Vagina (tissue), 2 donors: ENCODE measurements at places on chromosomes 16 and 17.

- H3K4me1 ChIP-seq = peaks cover 74% of the 10 kb centered on the region
- peak overlapping the region; percentile 89 for H3K4me3 ChIP-seq
- H3K27ac ChIP-seq = peak overlapping the region; percentile 100
- H3K27me3 ChIP-seq = no peaks in the 10 kb centered on the region
- no peak for DNase-seq
- H3K36me3 ChIP-seq = no peaks in the 10 kb centered on the region
Measured at GRCh38 chr17:7477392-7478275, 1.8 kb downstream of the ZBTB4 start.

DNA sequence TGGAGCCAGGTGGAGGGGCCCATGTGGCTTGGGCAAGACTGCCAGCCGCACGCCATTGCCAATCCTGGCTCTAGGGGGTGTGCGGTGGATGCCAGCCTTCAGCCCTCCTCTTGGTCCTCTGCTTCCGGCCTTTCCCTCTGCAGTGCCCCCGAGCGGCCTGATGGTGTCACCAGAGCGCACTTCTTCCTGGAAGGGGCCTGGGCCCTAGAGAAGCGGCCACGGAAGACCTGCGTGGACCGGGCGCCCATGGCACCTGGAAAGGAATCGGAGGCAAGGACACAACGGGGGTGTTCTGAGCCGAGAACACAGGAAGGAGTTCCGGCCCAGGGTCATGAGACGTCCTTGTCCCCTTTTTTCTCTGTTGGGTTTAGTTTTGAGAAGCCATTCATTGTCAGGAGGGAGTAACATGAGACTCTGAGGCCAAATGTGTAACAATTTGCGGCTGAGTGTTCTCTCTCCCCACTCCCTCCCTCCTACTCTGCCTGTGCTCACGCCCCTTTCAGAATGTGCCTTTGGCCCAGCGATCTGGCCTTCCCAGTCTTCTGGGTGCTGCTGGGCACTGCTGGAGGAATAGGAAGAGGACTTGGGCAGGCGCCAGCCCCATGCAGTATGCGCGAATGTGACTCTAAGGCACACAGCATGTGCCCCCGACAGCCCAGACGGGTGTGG is 92.8 kb downstream of the IRX3 start:
- peak overlapping the region; percentile 35 for H3K4me3 ChIP-seq
- no peaks in the 10 kb centered on the region for H3K36me3 ChIP-seq
- peak overlapping the region; percentile 64 for H3K27ac ChIP-seq
- H3K27me3 ChIP-seq = no peaks in the 10 kb centered on the region

GRCh38 chr17:50952889-50953288 is 86.7 kb upstream of the TOB1 start:
- H3K4me1 ChIP-seq = peaks cover 72% of the 10 kb centered on the region
- DNase-seq = no peak
- peak overlapping the region; percentile 93 for H3K27ac ChIP-seq

DNA sequence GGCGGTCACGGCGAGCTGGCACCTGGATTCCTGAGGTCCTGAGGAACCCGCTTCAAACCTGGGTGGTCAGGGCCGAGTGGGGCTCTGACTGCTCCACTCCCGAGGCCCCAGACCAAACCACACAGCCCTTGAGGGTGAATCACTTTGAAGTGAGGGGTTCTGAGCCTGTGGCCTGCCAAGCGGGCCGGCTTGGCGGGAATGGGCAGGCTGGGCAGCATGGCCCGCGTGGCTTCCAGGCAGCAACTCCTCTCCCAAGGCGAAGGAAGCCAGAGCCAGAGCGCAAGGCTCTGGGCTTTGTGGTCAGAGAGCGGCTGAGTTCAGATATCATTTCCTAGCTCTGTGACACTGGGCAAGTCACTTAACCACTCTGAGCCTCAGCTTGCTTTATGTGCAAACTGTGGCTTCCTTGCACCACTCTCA is 42.7 kb downstream of the CMIP start:
- H3K27ac ChIP-seq = peak overlapping the region; percentile 33
- peaks cover 97% of the 10 kb centered on the region for H3K4me1 ChIP-seq
- no peaks in the 10 kb centered on the region for H3K27me3 ChIP-seq
- DNase-seq = no peak

GRCh38 chr17:57379237-57379894 is 123.0 kb downstream of the MSI2 start:
- H3K27ac ChIP-seq = no peak overlapping the region
- no peaks in the 10 kb centered on the region for H3K36me3 ChIP-seq
- H3K4me1 ChIP-seq = no peaks in the 10 kb centered on the region
- H3K27me3 ChIP-seq = no peaks in the 10 kb centered on the region

- H3K4me1 ChIP-seq = no peaks in the 10 kb centered on the region
- H3K4me3 ChIP-seq = peak within 1 kb of the TSS; percentile 44
- no peak for DNase-seq
- no peaks in the 10 kb centered on the region for H3K36me3 ChIP-seq
- H3K27ac ChIP-seq = no peak within 1 kb of the TSS
Measured at GRCh38 chr16:10817963-10818941, at the start of gene TVP23A. Gene TVP23A (minus strand): TSS chr16:10818794. CDS start chr16:10818493, 301 bp downstream.

- no peaks in the 10 kb centered on the region for H3K27me3 ChIP-seq
- no peak for DNase-seq
- no peak overlapping the region for H3K4me3 ChIP-seq
- peaks cover 5% of the 10 kb centered on the region for H3K36me3 ChIP-seq
- H3K27ac ChIP-seq = no peak overlapping the region
- H3K4me1 ChIP-seq = no peaks in the 10 kb centered on the region
Measured at GRCh38 chr17:67109111-67109510, 64.8 kb downstream of the CACNG1 start.

GRCh38 chr17:82926716-82927115 is 86.9 kb upstream of the ZNF750 start:
- H3K27me3 ChIP-seq = no peaks in the 10 kb centered on the region
- no peak for DNase-seq
- H3K27ac ChIP-seq = no peak overlapping the region
- H3K4me1 ChIP-seq = no peaks in the 10 kb centered on the region

- peaks cover 39% of the 10 kb centered on the region for H3K4me1 ChIP-seq
- H3K36me3 ChIP-seq = peaks cover 8% of the 10 kb centered on the region
- peak overlapping the region; percentile 45 for H3K4me3 ChIP-seq
- peak overlapping the region; percentile 27 for H3K27ac ChIP-seq
- DNase-seq = no peak
Measured at GRCh38 chr17:50469208-50469605, 527 bp upstream of the CHAD start.

GRCh38 chr16:65113441-65113840 is 8.4 kb downstream of the CDH11 start:
- H3K27ac ChIP-seq = no peak overlapping the region
- peaks cover 46% of the 10 kb centered on the region for H3K4me1 ChIP-seq
- no peaks in the 10 kb centered on the region for H3K36me3 ChIP-seq
- H3K4me3 ChIP-seq = no peak overlapping the region
- H3K27me3 ChIP-seq = no peaks in the 10 kb centered on the region

- H3K4me3 ChIP-seq = no peak overlapping the region
- no peaks in the 10 kb centered on the region for H3K4me1 ChIP-seq
- no peaks in the 10 kb centered on the region for H3K36me3 ChIP-seq
- no peaks in the 10 kb centered on the region for H3K27me3 ChIP-seq
Measured at GRCh38 chr17:67557052-67557845, 160.5 kb upstream of the NOL11 start.

GRCh38 chr16:11524098-11524760 is 62.5 kb downstream of the LITAF start:
- no peak for DNase-seq
- H3K27ac ChIP-seq = no peak overlapping the region
- no peak overlapping the region for H3K4me3 ChIP-seq

DNA sequence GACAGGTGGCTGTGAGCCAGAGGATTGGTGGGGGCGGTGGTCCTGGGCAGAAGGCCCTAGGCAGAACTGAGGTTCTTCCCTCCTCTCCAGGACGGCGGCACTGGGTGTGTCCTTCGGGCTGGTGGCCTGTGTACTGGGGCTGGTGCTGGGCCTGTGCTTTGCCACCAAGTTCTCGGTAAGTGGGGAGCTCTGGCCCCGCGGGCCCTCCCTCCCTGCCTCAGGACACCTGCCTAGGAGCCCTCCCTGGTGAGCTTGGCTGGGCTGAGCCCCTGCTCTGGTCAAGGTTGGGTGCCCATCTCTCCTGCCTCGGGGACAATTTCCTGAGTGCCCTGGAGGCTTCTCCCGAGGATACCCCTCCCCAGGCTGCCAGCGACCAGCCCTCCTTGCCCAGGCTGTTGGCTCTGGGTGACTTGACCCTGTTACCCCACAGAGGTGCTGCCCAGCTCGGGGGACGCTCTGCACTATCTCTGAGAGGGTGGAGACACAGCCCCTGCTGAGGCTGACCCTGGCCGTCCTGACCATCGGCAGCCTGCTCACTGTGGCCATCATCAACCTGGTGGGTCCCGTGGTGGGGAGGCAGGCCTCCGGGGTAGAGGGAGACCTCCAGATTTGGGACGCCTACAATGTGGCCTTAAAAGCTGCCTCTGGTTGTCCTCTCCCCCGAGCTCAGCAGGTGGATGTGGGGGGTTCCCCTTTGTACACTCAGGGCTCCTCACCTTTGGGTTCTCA is 42.0 kb downstream of the ADCY7 start:
- DNase-seq = peak; percentile 93
- no peaks in the 10 kb centered on the region for H3K27me3 ChIP-seq
- H3K27ac ChIP-seq = no peak overlapping the region
- peaks cover 11% of the 10 kb centered on the region for H3K36me3 ChIP-seq

DNA sequence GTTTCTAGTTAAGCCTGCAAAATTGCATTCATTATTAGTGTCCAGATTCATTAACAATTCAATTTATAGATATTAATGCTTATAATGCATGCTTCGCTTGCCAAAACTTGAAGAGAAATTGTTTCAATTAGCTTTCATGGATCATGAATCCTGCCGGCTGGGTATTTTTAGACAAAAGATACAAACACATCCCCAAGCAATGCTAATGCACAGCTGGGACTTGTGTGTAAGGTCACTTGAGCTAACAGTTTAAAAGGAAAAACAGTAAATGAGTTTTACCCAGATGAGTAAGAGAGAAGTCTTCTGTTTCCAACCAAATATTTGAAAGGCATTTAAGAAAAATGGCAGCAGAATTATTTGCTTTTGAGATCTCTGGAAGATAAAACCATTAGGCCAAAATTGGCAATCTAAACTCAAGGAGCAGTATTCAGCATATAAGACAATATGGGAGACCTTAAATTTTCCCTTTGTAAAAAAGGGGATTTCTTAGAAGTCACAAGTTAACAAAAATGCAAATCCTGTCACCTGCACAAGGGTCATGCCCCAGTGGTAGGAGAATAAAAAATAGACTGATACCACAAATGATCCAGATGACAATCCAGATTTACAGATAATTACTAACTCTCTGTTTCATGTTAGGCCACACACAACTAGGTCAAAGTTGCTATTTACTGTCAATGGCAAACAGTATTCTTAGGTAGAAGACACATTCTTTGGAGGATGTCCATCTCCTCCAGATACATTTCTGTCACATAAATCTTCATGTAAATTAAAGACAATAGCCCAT is 418.4 kb upstream of the PMFBP1 start:
- DNase-seq = no peak
- H3K4me3 ChIP-seq = no peak overlapping the region
- no peak overlapping the region for H3K27ac ChIP-seq
- H3K36me3 ChIP-seq = no peaks in the 10 kb centered on the region
- H3K27me3 ChIP-seq = no peaks in the 10 kb centered on the region
- H3K4me1 ChIP-seq = no peaks in the 10 kb centered on the region

DNA sequence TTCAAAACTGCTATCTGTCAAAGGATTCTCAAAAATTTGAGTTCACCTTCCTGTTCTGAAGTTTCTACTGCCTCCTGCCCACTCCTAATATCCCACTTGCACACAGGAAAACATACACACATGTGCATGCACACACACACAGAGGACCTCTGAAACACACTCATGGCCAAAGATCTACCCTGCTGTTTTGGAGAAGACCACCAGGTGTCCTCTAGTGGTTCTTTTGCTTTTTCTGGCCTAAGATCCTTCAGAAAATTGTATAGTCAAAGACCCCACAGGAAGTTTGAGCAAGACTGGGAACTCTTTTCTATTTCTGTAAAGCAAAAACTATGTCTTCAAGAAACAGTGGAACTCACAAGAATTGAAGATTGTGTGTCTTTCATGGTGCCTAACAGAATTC is 90.2 kb downstream of the CDH8 start:
- H3K4me3 ChIP-seq = no peak overlapping the region
- no peaks in the 10 kb centered on the region for H3K36me3 ChIP-seq
- DNase-seq = no peak
- no peak overlapping the region for H3K27ac ChIP-seq

- H3K27me3 ChIP-seq = no peaks in the 10 kb centered on the region
- peaks cover 9% of the 10 kb centered on the region for H3K4me1 ChIP-seq
- no peak for DNase-seq
Measured at GRCh38 chr16:87570938-87571867, 31.1 kb upstream of the JPH3 start.

- no peak overlapping the region for H3K27ac ChIP-seq
- H3K4me3 ChIP-seq = no peak overlapping the region
- no peaks in the 10 kb centered on the region for H3K4me1 ChIP-seq
- no peaks in the 10 kb centered on the region for H3K27me3 ChIP-seq
- H3K36me3 ChIP-seq = no peaks in the 10 kb centered on the region
Measured at GRCh38 chr16:75764154-75764768, 38.0 kb upstream of the CPHXL start.

- no peaks in the 10 kb centered on the region for H3K36me3 ChIP-seq
- DNase-seq = no peak
- H3K4me3 ChIP-seq = no peak overlapping the region
Measured at GRCh38 chr17:20128036-20128667, 119.0 kb downstream of the SPECC1 start.

GRCh38 chr16:73183611-73184092 is 135.7 kb upstream of the ZFHX3 start:
- DNase-seq = no peak
- H3K4me3 ChIP-seq = no peak overlapping the region
- no peaks in the 10 kb centered on the region for H3K27me3 ChIP-seq
- peaks cover 21% of the 10 kb centered on the region for H3K4me1 ChIP-seq
- no peaks in the 10 kb centered on the region for H3K36me3 ChIP-seq

DNA sequence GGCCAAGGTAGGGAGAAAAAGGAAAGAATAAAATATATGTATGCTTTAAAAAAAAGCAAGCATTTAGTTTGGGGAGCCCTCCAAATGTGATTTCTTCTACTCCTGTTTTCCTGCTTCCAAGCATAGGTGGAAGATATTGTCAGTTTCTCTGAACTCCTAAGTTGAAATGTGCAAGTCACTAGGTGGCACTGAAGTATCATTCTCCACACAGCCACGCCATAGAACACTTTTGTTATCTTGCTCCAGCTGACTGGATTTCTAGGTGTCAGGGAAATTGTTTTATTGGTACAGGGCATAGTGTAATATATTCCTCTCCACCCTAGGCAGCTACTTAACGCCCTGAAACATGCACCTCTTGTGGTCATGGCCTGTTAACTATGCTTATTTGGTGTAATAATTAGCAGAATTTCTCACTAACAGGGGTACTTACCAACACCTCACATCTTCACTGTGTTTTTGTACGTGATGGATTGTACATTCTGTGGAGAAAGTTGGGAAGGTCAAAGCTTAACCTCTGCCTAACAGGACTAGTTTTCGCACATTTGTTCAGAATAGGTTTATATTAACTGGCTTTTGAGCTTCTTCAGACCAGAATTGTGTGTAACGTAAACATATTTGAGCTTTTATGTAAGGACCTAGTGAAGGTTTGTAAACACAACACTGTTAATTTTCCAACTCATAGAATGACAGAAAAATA is 69.3 kb downstream of the FTO start:
- no peaks in the 10 kb centered on the region for H3K27me3 ChIP-seq
- H3K27ac ChIP-seq = peak overlapping the region; percentile 10
- H3K4me1 ChIP-seq = peaks cover 60% of the 10 kb centered on the region
- H3K36me3 ChIP-seq = no peaks in the 10 kb centered on the region
- H3K4me3 ChIP-seq = no peak overlapping the region

- no peak overlapping the region for H3K27ac ChIP-seq
- no peaks in the 10 kb centered on the region for H3K36me3 ChIP-seq
- H3K4me1 ChIP-seq = peaks cover 11% of the 10 kb centered on the region
- DNase-seq = no peak
Measured at GRCh38 chr17:2871205-2871604, 75.0 kb downstream of the RAP1GAP2 start.
